ENCODE measurements at places on chromosomes 2 and 18.
A peak's percentile ranks its signal among the peaks of the same experiment; 100 is the strongest.

GRCh38 chr2:85421260-85422071, 3.0 kb downstream of the SH2D6 start:
- no peak for DNase-seq

GRCh38 chr2:224944707-224945547, 97.3 kb downstream of the DOCK10 start:
- DNase-seq = no peak

GRCh38 chr2:13481201-13481600, 764.5 kb downstream of the TRIB2 start:
- DNase-seq = no peak

DNA sequence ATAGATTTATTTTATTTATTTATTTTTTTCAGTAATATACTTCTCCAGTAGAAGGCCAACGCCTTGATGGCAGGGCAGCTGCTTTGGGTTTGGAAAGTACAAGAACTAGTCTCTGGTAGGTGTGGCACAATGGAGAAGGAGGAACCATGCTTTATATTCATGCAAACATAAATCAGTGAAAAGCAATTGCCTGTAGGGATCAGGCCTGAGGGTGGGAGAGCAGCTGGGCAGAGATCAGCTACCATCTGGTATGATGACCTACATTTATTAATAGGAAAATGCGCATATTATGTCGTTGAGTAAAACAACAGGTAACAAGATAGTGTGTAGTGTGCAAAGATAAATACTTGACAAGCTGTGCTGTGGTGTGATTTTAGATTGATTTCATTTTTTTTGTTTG, 120.4 kb upstream of the TLK1 start:
- DNase-seq = no peak

GRCh38 chr2:46195819-46196218, 101.4 kb upstream of the EPAS1 start:
- no peak for DNase-seq

- DNase-seq = no peak
These were observed 20.1 kb downstream of the SERPINB12 start for GRCh38 chr18:63562284-63562683.

DNA sequence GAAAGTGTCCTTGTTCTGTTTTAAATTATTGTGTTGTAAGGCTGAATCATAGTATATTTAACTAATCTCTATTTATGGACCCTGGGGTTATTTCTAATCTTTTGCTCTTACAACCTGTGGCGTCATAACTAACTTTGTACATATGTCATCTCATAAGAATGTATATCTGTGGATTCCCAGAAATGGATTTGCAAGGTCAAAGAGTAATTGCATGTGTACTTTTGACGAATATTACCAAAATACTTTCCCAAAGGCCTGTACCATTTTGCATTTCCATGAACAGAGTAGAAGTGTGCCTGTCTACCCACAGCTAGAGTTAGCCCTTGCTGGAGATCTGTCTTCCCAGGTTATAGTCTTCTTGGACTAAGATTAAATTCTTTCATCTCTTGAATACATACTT, 42.8 kb downstream of the SEMA4F start:
- no peak for DNase-seq

DNA sequence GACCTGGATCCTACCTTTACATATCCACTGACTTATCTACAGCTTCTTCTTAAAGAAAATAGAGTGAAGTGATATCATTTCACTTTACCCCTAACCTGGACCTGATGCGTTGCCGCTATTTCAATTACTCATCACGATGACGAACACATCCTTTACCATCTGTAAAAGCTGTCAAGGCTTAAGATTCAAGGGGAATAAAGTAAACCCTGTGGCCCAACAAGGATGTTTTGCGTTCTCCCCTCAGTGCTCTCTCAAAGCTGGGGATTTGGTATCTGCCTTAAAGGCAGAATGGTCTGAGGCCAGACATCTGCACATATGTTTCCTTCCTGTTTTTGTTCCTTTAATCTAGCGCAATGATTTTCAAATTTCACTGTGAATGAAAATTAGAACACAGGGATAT, 100.1 kb upstream of the KLF7 start:
- DNase-seq = no peak

DNA sequence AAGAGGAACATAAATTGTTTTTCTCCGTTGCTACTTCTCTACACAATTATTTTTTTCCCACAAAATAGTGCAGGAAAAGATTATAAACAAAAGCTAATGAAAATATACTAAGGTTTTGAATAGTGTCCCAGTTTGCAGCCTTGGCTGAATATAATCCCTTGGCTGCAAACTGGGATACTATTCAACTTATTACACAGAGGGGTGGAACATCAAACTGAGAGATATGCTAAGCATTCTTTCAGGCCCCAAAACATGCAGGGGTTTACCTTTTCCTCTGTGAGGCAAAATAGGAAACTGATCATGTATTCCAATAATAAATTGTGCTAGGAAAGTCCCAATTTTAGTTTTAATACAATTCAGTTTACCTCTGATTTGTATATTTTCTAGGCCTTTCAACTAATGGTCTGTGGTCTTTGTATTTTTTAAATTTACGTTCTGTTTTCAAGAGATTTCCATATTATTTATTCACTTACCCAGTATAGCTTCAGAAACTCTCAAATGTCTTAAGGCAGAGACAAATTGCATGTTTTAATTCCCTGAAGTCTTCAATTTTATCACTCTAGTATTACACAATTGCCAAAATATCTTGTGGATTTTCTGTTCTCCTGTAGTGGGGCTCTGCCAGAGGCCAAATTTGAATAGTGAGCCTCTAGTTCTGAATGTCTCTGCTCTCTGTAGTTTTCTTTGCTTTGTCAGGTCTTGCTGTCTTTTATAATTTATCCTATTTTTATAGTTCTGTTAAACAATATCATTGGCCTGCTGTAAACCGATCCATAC, 63.9 kb downstream of the PPP1R1C start:
- DNase-seq = no peak

- no peak for DNase-seq
These were observed 266.9 kb upstream of the DPP10 start for GRCh38 chr2:114175507-114175906.

GRCh38 chr2:64145714-64146113, 1.5 kb upstream of the PELI1 start:
- DNase-seq = no peak

DNA sequence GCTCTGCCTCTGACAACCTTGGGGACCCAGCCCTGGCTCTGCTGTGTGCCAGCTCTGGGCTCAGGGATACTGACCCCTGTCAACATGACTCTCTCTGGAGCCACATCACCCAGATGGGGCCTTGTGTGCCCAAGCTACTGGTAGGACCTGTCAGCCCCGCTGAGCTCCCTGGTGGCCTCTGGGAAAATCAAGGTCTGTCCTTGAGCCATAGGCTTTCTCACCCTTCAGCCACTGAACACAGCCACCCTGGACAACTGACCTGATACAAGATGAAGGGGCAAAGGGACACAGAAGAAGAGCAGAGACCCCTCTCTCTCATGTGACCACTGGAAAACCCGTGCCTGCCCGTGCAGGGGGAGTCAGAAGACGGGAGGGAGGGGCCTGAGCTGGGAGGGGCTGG, 7.8 kb downstream of the CCDC74A start:
- no peak for DNase-seq

DNA sequence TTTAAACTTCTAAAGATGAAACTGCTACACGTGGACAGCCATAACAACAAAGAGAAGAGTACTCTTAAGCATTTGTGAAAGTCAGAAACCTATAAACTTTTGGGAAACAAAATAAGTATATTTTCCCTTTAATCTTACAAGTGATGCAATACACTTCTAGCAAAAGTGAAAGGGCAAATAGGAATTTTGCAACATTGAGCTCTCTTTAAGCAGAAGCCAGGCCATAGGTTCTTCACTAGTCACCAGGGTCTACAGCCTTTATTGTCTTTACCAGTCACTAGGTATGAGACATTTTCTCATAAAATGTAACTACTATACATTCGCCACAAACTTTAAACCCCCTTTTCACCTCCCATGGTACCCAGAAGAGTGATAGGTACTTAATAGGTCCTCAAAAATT, 37.5 kb downstream of the SCN1A start:
- DNase-seq = no peak

GRCh38 chr18:59876310-59876626, 23.5 kb upstream of the PMAIP1 start:
- DNase-seq = no peak

DNA sequence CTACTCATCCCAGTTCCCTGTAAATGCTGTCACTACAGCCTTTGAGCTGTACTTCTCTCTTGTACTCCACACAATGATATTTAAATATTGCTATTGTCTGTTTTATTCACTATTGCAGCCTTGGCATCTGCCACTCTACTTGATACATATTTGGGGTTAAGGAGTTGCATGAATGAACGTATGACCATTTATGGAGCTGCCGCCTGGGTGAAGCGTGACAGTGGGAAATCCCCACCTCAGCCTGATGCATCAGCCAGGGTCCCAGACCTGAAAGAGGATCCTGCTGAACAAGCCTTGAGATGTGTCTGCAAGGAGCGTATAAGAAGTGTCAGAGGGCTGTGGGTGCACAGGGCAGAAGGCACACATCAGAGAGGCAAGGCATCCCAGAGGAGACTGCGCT, 39.1 kb downstream of the MRPL35 start:
- peak; percentile 46 for DNase-seq

DNA sequence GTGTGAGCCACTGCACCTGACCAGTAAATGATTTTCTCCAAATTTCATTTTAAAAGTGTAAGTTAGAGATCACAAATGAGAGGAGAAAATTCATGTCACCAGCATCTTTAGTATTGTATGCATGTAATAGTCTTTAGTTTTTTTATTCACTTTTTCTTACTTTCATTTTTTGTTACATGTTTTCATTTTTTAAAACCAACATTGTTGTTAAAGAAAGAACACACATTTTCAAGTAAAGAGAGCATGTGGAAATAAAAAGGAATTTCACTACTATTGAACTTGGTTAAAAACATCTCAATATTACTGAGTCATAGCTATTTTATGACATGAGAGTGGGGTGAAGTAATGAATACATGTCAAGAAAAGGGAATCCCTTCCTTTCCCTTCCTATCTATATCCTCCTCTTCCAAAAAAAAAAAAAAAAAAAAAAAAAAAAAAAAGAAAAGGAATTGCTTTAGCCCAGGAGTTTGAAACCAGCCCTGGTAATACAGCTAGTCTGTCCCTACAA, 29.1 kb upstream of the PMAIP1 start:
- no peak for DNase-seq

DNA sequence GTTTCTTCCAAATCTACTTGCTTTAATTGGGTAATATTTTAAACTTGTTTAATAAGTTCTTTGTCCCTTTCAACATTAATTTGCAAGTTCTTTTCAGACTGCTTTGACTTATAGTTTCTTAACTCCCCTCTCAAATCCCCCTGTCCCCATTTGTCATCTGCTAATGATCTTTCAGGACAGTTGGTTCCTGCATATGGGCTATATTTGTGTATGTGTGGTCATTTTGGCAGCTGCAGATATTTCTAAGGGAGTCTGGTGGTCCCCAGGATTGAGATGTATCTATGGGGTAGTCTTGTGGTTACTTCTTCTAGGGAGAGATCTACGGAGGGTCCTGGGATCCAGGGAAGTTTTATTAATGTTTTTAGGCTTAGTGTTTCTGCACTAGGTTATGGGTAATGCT, 120.6 kb upstream of the SP3 start:
- DNase-seq = no peak

DNA sequence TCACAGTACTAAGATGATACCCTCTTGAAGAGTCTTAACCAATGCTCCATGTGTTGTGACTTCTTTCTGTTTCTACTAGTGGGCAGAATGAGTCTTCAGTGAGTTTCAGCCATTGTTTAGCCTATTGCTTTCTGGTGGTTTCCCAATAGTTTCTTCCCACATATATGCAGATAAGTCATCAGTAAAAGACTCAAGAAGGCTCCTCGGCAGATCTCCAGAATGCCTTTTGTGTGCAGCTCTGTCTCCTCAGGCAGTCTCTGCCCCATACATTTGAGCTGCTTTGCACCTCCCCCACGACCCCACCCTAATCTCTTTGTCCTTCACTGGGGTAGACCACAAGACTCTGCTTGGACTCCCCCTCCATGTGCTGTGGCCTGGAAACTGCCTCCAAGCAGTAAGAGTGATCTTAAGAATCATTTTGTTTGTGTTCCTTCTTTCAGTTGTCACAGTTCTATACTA, 71.6 kb upstream of the CHRNA1 start:
- DNase-seq = peak; percentile 53

GRCh38 chr2:212990697-212991096, 160.7 kb downstream of the IKZF2 start:
- DNase-seq = no peak

GRCh38 chr2:82330155-82330554, 2025.6 kb upstream of the LRRTM1 start:
- DNase-seq = no peak

- no peak for DNase-seq
These were observed 586 bp upstream of the ANKRD23 start for GRCh38 chr2:96844405-96844808.

DNA sequence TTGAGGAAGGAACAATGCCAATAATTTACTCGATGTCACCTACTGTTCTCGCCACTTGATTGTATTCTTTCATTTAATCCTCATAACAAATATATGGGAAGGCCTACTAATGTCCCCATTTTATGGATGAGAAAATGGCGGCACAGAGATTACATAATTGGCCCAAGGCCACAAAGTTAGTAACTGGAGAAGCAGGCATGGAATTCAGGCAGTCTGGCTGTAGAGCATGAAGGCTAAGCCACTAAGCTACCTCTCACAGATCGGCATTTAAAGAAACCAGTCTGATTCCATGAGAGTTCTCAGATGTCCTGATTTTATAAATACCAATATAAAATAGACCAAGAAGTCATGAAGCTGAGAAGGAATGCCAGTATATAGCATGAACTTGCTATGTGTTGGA, 121.8 kb upstream of the EPAS1 start:
- DNase-seq = no peak

- DNase-seq = no peak
These were observed 10.0 kb downstream of the POLR2D start for GRCh38 chr2:127847931-127848330.

- no peak for DNase-seq
These were observed 153.6 kb downstream of the UPP2 start for GRCh38 chr2:158255257-158255656.

DNA sequence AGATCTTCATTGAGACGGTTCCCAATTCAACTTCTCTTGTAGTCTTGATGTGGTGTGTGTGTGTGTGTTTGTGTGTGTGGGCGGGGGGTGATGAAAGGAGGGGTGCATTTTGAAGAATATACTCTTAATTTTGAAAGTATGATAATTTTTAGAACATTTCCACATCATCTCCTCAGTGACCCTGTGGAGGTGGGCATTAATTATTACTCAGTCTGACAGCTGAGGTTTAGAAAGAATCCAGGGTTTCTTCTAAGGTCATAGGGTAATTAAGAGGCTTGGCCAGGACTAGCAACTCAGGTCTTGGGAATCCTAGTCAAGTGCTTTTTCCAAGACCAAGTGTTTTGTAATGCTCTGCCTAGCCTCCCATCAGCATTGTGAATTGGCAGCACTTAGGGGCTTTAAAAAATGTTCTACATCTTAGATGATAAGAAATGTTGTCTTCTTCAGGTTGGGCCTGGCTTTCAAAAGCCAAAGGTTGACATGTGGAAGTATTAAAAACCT, 100.5 kb downstream of the SPTBN1 start:
- no peak for DNase-seq

DNA sequence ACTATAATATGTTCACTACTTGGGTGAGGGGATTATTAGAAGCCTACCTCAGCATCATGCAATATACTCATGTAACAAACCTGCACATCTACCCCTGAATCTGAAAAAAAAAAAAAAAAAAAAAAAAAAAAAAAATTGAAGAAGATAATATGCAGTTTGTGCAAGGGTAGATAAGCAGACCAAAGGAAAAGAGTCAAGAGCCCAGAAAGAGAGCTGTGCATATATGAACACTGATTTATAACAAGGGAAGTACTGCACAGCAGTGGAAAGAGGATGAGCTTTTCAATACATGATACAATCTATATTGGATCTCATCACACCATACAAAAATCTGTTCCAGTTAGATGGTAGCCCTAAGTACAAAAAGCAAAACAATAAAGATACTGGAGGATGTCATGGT, 82.6 kb upstream of the MYO3B start:
- no peak for DNase-seq

Measured in activated naive CD4-positive, alpha-beta T cell treated with anti-CD3 and anti-CD28 coated beads, Interleukin-2, amount 50 U/mL, for 72 hours (primary cell).